Astrocyte of the cerebellum (primary cell): ENCODE measurements at places on chromosomes 16 and 17.

DNA sequence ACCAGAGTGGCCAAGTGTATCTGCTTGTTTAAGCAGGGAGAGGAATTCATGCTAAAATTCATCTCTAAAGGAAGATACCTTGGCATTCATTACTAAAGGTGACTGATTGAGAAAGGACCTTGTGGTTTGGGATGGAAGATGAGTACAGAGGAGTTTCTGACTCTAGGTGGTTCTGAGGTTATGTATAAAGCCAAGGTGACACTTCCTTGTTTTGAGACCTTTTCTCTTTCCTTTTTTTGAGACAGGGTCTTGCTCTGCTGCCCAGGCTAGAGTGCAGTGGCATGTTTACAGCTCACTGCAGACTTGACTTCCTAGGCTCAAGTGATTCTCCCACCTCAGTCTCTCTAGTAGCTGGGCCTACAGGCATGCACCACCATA lies 9.1 kb downstream of the ABHD15 start:
- DNase-seq = no peak

DNA sequence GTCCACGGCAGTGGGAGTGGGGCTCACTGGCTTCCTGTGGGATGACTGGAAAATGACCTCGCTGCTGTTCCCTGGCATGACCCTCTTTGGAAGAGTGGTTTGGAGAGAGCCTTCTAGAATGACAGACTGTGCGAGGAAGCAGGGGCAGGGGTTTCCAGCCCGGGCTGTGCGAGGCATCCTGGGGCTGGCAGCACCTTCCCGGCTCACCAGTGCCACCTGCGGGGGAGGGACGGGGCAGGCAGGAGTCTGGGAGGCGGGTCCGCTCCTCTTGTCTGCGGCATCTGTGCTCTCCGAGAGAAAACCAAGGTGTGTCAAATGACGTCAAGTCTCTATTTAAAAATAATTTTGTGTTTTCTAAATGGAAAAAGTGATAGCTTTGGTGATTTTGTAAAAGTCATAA lies 7.8 kb upstream of the RNF213 start:
- no peak for DNase-seq

DNA sequence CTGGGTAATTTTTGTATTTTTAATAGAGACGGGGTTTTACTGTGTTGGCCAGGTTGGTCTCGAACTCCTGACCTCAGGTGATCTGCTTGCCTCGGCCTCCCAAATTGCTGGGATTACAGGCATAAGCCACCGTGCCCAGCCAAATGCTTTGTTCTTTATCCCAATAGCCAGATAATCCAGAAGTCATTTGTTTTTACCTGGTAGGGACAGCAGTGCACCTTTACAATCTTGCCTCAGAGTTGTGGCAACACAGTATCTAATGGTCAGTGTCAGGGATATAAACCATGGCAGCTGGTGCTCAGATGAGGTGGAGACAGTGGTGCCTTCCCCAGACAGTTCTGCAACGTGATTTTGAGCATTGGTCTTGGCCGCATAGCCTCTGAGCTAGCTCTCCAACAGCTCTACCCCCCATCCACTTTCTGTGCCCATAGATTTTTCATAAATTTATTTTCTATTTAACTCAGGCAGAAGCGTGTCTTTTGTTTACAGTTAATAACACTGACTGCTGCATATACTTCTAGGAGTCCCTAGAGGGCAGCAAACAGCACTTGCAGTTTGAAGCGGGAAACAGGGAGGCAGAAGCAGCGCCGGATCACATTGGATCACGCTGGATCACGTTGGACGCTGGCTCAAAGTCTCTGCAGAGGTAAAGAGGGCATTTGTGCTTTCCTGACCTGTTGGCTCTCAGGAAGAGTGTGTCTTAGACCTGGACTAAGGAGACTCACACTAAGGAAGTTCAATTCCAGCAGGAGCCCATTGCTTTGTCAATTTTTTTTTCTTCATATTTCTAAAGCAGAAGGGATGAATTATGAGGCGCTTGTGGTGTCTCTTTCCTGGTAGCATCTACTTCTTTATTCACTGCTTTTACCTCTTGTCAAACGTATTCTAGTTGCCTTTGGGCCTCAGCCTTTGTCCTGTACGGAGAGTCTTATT lies 5.1 kb upstream of the GGT6 start:
- peak; percentile 64 for DNase-seq

GRCh38 chr16:49454426-49455180 lies 81.0 kb downstream of the C16orf78 start:
- DNase-seq = no peak

DNA sequence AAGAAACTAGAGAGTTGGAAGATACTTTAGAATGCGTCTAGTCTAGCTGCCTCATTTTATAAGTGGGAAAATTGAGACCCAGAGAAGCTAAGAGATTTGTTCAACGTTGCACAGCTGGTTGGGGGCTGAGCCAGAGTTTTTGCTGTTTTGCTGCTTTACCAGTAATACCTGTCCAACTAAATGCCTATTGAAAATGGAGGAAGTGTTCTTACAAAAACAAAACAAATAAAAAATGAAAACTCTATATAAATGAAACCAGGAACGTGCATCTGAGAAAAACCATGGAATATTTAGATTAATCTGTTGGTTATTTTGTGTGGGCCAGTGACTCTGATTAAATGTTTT lies 13.8 kb downstream of the NLK start:
- DNase-seq = no peak

- peak; percentile 81 for DNase-seq
Observed at GRCh38 chr16:85123891-85124635, 11.8 kb upstream of the CIBAR2 start.

GRCh38 chr16:67459066-67459860 lies 21.7 kb downstream of the ATP6V0D1 start:
- no peak for DNase-seq

GRCh38 chr17:79945591-79946255 lies 89.9 kb downstream of the TBC1D16 start:
- no peak for DNase-seq
